Posterior cingulate gyrus (tissue), 11 donors: ENCODE measurements at places on chromosomes 1 and 21.

GRCh38 chr1:78731674-78732073 is 82.0 kb downstream of the IFI44 start:
- DNase-seq: no peak

GRCh38 chr1:212412374-212412773 is 2.3 kb downstream of the PACC1 start:
- no peak for DNase-seq

GRCh38 chr1:203557390-203557789 is 63.4 kb downstream of the OPTC start:
- no peak for DNase-seq

GRCh38 chr1:19909392-19909791 is 14.0 kb downstream of the PLA2G2E start:
- DNase-seq: no peak

DNA sequence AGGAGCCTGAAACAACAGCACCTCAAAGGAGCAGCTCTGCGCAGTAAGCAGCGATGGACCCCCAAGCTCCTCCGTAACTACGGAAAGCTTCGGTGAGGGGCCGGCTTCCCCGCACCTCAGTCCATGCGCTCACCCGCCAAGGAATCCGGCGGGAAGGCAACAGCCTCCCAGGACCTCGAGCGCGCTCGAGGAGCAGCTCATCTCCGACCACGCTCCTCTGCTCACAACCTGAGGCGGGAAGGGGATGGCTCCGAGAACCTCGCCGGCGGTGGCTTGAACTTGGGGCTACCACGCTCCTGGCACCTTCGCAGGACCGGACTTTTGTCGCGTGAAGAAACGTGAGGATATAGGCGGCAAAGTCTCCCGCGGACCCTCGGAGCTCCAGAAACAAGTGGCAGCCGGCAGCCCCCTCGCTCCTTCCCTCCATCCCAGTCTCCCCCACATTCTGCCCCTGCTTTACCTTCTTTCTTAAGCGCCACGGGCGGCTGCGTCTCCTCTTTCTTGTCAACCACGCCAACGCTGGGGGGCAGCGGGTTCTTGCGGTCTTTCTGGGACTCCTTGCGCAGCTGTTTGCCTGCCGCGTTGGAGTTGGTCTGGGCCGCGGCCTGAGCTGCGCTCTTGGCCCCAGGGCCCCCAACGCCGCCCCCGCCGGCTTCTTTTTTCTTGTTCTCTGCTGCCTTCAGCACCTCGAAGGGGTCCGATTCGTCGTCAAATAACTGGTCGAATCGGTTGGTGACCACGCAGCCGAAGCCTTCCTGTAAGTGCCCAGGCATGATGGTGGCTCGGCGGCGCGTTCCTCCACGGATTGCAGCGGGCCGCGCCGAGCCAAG is 459 bp downstream of the SERBP1 start:
- DNase-seq: peak; percentile 16

GRCh38 chr1:10965546-10966226 is 46.8 kb upstream of the TARDBP start:
- DNase-seq: no peak

- no peak for DNase-seq
These were observed 24.0 kb upstream of the QSOX1 start for GRCh38 chr1:180130651-180131050.

GRCh38 chr1:52063192-52063591 is 7.1 kb downstream of the BTF3L4 start:
- DNase-seq: no peak

- no peak for DNase-seq
These were observed 168.9 kb upstream of the HMCN1 start for GRCh38 chr1:185565302-185565701.

- DNase-seq: no peak
These were observed 1.4 kb downstream of the NIT1 start for GRCh38 chr1:161119092-161119903.

DNA sequence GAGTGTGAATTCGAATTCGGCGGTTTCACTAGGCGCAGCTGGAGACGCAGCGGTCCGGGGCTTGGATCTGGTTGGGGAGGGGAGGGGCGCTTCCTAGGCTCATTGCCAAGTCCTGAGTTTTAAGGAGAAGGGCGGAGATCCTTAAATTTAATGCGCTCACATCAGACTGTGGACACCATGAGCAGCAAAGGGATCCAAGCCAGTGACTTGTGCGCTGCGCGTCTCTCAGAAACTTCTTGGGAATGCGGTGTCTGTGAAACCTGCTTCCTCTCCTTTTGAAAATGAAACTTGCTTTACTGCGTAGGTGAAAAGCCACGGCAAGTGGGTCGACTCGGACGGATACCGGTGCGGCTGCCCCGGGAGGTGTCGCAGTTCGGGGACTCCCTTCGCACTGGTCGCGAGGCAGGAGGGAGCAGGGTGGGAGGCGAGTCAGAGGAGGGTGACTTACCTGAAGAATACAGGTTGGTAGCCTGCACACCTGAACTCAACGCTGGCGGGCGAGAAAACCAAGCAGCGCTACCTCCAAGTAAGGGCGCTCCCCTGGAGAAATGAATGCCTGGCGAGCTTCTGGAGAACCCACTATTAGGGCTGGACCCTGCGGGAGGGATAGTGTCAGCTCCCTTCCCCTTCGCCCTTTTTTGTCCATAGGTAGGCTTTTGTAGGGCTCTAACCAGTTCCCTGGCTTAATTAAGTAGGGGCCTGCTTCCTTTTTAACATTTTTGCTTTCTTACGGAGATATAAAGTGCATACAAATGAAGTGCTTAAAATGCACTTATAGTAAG is 992 bp downstream of the TENT5C start:
- no peak for DNase-seq

DNA sequence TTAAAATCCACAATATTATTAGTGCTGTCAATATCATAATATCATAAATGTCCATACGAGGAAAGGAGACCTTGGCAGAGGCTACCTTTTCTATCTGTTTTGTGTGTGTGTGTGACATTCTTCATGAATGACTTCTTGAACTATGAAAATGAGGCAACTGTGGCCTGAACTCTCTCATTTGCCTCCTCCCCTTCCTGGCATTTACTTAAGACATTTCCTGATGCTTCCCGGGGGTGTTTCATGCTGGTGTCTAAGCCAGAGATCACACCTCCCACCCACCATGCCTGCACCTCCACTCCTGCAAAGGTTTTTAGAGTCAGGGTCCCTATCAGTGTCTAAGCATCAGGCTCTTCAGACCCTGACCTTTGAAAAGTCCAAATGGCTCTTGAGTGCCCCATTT is 420.9 kb downstream of the KIF26B start:
- DNase-seq: no peak

DNA sequence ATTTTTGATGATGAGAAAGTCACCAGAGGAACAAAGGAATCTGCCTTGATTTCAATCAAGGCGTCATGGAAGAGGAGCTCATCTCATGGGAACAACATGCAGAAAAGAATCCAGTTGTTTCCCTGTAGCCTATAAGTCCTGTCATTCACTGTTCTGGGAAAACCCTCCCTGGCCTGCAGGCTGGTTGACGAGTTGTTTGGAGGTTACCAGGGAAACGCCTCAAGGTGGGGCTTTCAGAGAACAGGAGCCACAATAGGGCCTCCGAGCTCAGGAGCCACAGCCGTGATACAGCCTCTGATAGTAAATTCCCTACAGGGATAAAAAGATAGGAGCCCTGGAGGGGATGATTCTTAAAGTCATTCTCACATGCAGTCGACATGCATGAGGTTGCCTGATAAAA is 135.2 kb downstream of the PSMG1 start:
- DNase-seq: no peak

DNA sequence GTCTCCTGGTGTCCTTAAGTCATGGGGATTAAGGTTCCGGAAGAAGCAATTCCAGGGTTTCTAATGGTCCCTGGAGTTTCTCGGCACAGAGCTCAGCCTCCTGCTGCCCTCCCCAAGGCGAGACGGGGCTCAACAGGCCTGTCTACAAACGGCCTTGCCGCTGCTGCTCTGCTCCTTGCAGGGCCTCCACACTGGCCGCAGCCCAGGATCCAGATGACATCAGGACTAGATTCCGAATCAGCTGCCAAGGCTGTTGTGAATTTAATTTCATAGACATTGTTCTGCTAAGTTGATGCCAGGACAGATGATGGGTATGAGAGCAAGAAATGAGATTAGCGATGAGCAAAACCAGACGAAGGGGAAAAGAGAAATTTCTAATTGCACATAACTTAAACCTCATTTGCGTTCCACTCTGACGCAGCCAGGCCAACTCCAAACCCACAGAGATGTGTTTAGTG is 103.6 kb upstream of the BACE2 start:
- no peak for DNase-seq

- DNase-seq: peak; percentile 17
These were observed 1.9 kb downstream of the PODN start for GRCh38 chr1:53063744-53064515.

DNA sequence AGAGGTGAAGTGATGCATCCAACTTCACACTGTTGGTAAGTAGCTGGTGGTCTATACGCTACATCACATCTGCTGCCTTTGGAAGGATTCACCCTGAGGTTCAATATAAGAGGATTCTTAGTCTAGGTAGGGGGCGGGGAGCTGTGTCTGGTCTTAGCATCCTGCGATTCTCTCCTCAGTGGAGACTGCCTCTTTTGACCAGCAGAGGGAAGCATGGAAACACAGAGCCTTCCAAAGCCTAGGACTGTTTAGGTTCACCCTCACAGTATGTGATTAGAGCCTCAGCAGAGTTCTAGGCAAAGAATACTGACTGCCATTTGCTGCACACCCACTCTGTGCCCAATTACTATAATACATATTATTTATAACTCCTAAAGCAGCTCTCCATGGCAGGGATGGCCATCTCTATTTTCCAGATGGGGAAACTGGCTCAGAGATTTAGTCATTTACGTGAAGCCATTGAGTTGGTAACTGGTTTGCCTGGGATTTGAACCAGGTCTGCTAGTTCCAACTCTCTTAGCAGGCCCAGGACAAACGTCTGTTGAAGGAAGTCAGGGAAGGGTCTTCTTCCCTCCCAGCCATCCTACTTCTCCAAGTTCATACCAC is 28.9 kb upstream of the EFCAB14 start:
- DNase-seq: peak; percentile 11

- no peak for DNase-seq
These were observed 2.7 kb upstream of the CFAP141 start for GRCh38 chr1:154208677-154209388.

GRCh38 chr1:236947794-236948193 is 56.4 kb downstream of the MT1HL1 start:
- no peak for DNase-seq

DNA sequence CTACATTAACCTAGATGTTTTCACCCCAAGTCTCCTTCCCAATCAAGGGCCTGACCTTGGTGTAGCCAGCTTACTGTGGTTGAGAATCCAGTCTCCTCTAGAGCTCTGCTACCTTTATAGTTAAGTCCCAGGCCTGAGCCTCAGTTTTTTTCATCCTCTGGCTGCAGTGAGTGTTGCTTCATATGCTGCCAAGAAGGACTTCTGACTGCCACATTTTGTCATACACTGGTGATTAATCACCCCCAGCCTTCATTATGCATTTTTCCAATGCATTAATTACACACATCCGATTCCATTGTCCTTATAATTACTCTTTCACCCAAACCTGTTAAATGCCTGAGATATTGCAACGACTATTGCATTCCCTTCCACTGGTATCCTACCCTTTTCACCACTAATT is 66.3 kb upstream of the FGGY start:
- no peak for DNase-seq

- DNase-seq: no peak
These were observed 27.5 kb downstream of the KCTD3 start for GRCh38 chr1:215594640-215595039.

GRCh38 chr1:51612447-51612961 is 4.4 kb upstream of the OSBPL9 start:
- no peak for DNase-seq

GRCh38 chr1:116806671-116807070 is 52.4 kb downstream of the CD2 start:
- no peak for DNase-seq

- DNase-seq: no peak
These were observed 112.5 kb upstream of the ST6GALNAC5 start for GRCh38 chr1:76754730-76755129.

GRCh38 chr1:214582289-214582891 is 20.6 kb upstream of the CENPF start:
- DNase-seq: no peak

DNA sequence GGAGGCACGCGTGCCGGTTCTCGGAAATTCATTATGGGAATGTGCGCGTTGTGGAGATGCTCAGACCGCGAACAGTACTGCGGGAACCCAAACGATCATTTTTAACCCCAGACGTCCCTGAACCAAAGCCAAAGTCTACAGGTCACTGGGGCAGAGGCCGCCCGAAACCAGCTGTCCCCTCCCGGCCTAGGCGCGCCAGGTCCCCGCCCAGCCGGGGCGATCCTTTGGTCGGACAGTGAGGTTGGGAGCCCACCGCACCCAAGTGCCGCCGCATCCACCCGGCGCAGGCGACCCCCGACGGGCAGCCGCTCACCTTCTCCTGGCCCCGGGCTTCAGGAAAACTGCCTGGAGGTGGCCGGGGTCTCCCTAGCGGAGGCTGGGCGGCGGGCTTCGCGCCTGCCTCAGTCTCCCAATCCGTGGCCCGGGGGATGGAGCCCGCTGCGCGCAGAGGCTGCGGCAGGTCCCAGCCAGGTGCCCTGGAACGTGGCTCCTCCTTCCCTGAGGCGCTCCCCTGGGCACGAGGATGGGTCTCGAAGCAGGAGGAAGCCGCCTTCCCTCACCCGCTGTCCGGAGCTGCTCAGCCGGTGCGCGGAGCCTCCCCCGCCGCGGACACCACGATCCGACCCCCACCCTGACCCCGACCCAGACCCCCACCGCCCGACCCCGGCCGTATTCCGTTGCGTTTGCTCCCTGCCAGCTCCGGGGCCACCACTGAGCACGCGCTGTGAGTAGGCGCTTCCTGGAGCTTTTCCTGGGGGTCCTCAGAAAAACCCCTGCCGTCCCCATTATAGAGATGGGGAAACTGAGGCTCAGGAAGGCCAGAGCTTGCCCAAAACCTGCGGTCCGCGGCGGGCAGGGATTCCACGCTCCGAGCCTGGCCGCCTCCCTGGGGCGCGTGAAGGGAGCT is 8.1 kb upstream of the SLX9 start:
- DNase-seq: no peak

- no peak for DNase-seq
These were observed 6.8 kb downstream of the BACH1 start for GRCh38 chr21:29305561-29305960.

- DNase-seq: no peak
These were observed 633.8 kb downstream of the PTPRC start for GRCh38 chr1:199272628-199273086.

GRCh38 chr1:82844911-82845827 is 1044.4 kb downstream of the ADGRL2 start:
- DNase-seq: no peak

- DNase-seq: no peak
These were observed 35.6 kb upstream of the PCBP3 start for GRCh38 chr21:45607909-45608295.

DNA sequence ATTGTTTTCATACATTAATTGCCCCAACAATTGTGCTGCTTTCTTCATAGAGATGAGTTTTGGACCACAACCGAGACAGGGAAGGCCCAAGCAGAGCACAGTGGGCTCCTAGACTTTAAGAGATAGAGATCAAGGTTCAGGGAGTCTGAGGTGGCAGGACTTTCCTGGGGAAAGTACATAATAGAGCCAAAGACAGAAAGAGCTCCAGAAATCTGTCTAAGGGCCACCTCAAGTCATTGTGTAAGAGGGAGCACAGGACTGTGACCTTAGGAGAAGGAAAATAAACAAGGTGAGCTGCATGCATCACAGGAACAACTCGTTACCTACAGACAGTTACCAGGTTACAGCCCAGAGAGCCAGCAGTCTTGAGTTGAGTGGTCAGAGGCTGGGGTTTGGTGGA is 41.3 kb upstream of the CR2 start:
- no peak for DNase-seq

GRCh38 chr1:40922969-40923368 is 56.5 kb upstream of the CTPS1 start:
- peak; percentile 70 for DNase-seq
